ENCODE measurements at places on chromosomes 5 and 9.

- no peak for DNase-seq
These were observed 42.0 kb downstream of the TRPM3 start for GRCh38 chr9:71079451-71079850.

DNA sequence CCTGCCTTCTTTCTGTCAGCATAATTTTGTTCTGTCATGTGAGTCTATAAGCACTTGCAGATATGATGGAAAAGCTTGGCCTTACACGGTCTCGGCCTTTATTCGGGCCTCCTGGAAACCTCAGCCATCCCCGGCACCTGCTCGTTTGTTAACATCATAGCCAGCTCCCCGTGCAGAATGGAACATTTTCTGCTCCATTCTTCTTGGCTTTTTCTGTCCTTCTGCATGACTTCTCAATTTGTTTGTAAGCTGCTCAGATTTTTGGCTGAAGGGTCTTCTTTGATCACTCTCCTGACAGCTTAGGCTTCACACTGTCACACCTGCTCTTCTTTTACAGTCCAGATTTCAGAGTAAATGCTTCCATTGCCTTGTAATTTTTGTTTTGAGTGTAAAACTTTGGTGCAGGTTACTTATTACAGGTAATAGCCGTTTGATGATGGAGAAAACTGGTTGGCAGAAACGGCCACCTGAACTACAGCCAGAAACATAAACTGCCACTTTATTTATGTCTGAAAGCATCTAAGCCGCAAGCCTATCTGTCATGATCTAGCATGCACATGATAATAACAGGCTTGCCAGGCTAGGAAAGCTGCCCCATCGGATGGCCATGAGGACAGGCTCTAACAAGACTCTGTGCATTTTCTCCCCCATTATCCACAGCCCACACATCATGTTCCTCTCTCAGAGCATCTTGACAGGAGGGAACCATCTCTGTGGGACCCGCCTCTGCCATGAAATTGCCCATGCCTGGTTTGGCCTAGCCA is 197.0 kb downstream of the AOPEP start:
- DNase-seq = peak; percentile 42

GRCh38 chr5:89694026-89694550 is 715.5 kb downstream of the CETN3 start:
- no peak for DNase-seq

DNA sequence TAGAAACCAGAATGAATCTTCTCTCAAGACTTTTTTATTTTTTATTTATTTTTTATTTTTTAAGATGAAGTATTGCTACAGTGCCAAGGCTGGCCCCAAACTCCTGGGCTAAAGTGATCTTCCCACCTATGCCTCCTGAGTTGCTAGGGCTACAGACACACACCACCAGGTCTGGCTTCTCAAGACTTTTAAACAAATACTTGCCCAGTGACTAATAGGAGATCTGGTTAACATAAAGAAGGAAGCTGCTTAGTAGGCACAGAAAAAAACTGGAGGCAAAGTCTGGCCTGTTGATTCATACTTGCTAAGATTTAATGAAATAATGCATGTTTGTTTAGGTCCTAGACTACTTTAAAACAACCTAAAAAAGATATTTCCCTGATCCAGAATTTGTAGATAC is 43.8 kb downstream of the SLC38A9 start:
- no peak for DNase-seq

DNA sequence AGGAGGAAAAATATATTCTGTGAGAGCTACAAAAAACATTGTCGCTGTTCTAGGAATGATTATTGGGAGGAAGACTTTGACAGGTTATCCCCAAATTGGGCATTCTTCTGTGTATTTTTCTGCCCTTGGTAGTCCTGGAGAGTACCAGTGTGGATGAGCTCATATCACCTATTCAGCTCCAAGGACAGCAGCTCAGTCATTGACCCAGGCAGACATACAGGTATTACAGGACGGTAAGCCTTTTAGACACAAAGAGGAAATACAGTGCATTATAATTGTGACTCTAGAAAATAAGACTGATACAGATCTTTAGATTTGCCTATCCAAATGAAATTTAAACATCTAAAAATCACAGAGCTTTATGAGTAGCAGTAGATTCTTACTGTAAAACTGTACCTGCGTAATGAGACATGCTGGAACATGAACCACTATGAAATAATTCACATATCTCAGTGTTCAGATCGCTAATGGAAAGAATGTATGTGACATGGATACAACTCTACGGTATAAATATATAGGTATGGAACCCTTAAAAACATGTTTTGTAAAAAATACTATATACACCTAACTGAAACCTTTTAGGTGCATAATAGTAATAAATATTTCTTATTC is 56.0 kb downstream of the PLK2 start:
- DNase-seq = no peak
